IMR-90 (cell line): ENCODE measurements at places on chromosomes 3 and 15.

- H3K4me3 ChIP-seq = no peak overlapping the region
- no peak overlapping the region for H3K27ac ChIP-seq
- H3K4me1 ChIP-seq = peaks cover 4% of the 10 kb centered on the region; the same call in 1 of the 2 replicates
- no peak for DNase-seq
- H3K36me3 ChIP-seq = no peaks in the 10 kb centered on the region
Observed at GRCh38 chr3:4776399-4776979, 202.7 kb upstream of the BHLHE40 start.

GRCh38 chr3:161737171-161737570 lies 240.6 kb downstream of the OTOL1 start:
- H3K36me3 ChIP-seq = no peaks in the 10 kb centered on the region
- no peak for DNase-seq
- no peaks in the 10 kb centered on the region for H3K4me1 ChIP-seq
- no peaks in the 10 kb centered on the region for H3K27me3 ChIP-seq

DNA sequence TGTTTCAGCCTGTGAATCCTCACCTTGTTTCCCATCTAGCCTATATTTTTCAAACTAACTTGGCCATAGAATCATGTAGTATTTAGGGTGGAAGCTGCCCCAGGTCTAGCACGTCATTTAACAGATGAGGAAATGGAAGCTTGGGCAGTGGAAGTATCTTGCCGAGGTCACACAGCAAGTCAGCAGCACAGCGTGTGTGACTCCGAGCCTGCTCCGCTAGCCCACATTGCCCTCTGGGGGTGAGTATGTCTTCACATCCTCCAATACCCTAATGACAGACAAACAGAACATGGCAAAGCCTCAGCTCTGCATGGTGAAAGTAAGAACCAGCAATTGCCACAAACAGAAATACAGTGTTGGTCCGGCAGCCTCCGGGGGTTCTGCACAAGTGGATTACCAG lies 2.2 kb upstream of the CCR5 start:
- peaks cover 40% of the 10 kb centered on the region for H3K27me3 ChIP-seq
- no peak overlapping the region for H3K4me3 ChIP-seq
- no peaks in the 10 kb centered on the region for H3K4me1 ChIP-seq
- H3K36me3 ChIP-seq = no peaks in the 10 kb centered on the region
- no peak overlapping the region for H3K27ac ChIP-seq

DNA sequence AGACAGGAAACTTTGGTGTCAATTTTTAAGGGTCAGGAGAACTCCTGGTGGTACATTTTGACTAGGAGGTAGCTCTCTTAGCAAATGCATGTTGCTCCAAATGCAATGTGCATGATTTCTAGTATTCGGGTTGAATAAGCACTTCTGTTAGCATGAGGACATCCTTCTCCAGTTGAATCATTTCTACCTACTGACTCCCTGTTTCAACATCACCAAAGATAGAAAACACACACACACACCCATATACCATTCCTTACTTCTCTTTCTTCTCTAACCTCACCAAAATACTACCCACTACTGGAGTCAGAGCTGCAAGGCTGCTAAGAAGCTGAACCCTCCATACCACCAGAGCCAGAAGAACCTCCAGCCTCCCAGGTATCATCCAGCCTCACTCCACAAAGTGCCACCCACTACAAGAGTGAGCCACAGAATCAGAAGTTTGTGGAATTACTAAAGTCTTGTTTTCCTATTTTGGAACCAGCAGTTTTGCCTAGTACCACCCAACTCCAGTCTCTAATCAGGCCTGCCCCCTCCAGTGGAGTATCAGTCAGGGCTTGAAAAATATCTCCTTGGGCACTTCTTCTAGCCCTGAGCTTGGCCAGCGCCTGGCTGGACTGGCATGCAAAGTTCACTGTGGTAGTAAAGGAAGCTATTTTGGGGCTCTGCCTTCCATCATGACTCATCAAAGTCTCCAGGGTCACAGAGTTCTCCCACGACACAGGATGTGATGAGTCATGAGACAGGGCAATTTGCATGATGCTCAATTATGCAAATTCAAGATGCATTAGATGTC lies 110.3 kb downstream of the CYP19A1 start:
- H3K4me3 ChIP-seq = no peak overlapping the region
- no peaks in the 10 kb centered on the region for H3K27me3 ChIP-seq
- DNase-seq = peak; percentile 89
- no peak overlapping the region for H3K27ac ChIP-seq
- no peaks in the 10 kb centered on the region for H3K36me3 ChIP-seq
- H3K4me1 ChIP-seq = peaks cover 12% of the 10 kb centered on the region

GRCh38 chr15:78308422-78309032 lies 9.1 kb upstream of the SKIC8 start:
- no peaks in the 10 kb centered on the region for H3K36me3 ChIP-seq
- peaks cover 16% of the 10 kb centered on the region; the same call in 1 of the 2 replicates for H3K27me3 ChIP-seq
- peak; percentile 58 for DNase-seq

- no peaks in the 10 kb centered on the region for H3K27me3 ChIP-seq
- H3K4me3 ChIP-seq = no peak overlapping the region
- H3K4me1 ChIP-seq = peaks cover 31% of the 10 kb centered on the region
- DNase-seq = peak; percentile 73
- H3K36me3 ChIP-seq = no peaks in the 10 kb centered on the region
Observed at GRCh38 chr15:39287322-39288195, 293.3 kb upstream of the THBS1 start.
